ENCODE measurements at places on chromosomes 16 and 17. TPM values are rescaled to one million over a fixed set of nuclear protein-coding genes. Genes with fewer than 3 reads are reported as not detected.
A peak's percentile ranks its signal among the peaks of the same experiment; 100 is the strongest.

DNA sequence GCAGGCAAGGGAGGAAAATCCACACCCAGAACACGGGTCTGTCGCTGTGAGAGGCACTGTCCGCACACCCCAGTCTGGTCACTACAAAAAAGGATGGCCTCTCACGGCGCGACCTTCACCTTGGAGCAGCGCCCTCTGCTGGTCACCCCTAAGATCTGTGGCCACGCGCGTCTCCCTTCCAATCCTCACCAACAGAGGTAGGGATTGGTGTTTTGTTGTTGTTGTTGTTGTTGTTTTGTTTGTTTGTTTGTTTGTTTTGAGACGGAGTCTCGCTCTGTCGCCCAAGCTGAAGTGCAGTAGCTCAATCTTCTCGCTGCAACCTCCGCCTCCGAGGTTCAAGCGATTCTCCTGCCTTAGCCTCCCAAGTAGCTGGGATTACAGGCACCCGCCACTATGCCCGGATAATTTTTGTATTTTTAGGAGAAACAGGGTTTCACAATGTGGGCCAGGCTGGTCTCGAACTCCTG, 15.0 kb upstream of the C17orf58 start:
- DNase-seq, result peak; percentile 66

The DYNLRB2 gene
- not detected for polyA plus RNA-seq

- DNase-seq, result no peak
Measured at GRCh38 chr17:46877466-46877865, 26.1 kb downstream of the WNT9B start.

- no peak for DNase-seq
Measured at GRCh38 chr16:84548971-84549844, 44.7 kb upstream of the MEAK7 start.

DNA sequence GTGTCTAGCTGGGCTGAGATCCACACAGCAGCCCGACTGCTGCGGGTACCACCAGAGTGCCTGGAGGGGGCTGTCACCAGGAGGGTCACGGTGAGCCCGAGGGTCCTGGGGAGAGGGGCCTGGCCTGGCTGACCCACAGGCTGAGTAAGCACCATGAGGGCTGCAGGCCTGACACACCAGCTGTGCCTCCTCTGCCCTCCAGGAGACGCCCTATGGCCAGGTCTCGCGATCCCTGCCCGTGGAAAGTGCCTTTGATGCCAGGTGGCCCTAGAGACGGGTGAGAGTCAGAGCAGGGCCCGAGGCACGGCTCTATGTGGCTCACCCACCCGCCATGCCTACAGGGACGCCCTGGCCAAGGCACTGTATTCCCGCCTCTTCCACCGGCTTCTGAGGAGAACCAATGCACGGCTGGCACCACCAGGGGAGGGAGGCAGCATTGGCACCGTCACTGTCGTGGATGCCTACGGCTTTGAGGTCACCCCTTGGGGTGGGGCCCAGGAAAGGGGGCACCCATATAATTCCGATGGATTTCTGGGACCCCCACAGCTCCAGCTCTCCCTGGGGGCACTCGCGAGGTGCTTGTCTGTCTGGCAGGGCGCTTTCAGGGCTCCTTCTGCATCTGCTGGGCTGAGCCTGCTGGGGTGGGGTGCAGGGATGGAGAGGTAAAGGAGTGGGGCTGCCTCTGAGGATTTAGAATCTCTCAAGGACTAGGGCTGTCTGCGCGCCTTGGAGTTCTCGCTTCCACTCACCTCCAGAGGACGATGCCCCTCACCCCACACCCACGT, 7.1 kb downstream of the MYO15B start:
- DNase-seq, result peak; percentile 48

The VMO1 gene
- 0.81 TPM for polyA plus RNA-seq

- DNase-seq, result no peak
Measured at GRCh38 chr16:15592324-15592723, 50.6 kb downstream of the MARF1 start.

GRCh38 chr17:74235040-74235581, 21.7 kb downstream of the TTYH2 start:
- no peak for DNase-seq

The SLC52A1 gene
- polyA plus RNA-seq, result 1.4 TPM

The RAB11FIP4 gene
- polyA plus RNA-seq, result 1.3 TPM

The HCRT gene
- polyA plus RNA-seq, result not detected

DNA sequence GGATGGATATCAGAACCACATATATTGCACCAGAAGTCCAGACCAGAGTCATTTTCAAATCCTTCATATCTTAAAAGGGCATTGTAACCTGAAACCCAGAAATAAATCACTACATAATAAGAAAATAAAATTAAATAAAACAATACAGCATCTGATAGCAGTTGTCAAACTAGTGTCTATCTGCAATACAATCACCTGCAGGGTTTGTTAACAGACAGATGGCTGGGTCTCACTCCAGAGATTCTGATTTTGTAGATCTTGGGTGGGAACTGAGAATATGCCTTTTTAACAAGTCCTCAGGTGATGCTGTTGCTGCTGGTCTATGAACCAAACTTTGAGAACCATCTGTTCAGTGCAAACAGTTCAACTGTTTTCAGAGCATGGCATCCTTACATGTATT, 37.6 kb downstream of the NME2 start:
- DNase-seq, result no peak

- DNase-seq, result peak; percentile 31
Measured at GRCh38 chr16:10339777-10340732, 45.8 kb upstream of the ATF7IP2 start.

- no peak for DNase-seq
Measured at GRCh38 chr17:17220529-17220928, 14.4 kb upstream of the PLD6 start.

GRCh38 chr17:74558882-74559519, 8.3 kb downstream of the CD300H start:
- DNase-seq, result no peak

DNA sequence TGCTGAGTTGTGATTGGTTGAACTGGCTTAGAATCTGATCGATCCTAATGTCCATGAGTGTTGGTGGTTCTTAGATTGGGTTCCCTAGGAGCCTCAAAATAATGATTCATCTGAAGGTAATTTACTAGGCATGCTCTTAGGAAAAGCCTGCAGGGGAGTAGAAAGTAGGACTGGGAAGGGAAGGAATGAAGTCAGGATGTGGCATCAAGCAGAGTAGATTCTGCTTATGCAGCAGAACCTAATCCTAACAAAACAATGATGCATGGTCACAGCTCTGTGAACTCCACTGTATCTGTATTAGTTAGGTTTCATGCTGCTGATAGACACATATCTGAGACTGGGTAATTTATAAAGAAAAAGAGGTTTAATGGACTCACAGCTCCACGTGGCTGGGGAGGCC, 132.5 kb downstream of the HS3ST2 start:
- DNase-seq, result no peak
